ENCODE measurements at places on chromosomes 7 and 10.

DNA sequence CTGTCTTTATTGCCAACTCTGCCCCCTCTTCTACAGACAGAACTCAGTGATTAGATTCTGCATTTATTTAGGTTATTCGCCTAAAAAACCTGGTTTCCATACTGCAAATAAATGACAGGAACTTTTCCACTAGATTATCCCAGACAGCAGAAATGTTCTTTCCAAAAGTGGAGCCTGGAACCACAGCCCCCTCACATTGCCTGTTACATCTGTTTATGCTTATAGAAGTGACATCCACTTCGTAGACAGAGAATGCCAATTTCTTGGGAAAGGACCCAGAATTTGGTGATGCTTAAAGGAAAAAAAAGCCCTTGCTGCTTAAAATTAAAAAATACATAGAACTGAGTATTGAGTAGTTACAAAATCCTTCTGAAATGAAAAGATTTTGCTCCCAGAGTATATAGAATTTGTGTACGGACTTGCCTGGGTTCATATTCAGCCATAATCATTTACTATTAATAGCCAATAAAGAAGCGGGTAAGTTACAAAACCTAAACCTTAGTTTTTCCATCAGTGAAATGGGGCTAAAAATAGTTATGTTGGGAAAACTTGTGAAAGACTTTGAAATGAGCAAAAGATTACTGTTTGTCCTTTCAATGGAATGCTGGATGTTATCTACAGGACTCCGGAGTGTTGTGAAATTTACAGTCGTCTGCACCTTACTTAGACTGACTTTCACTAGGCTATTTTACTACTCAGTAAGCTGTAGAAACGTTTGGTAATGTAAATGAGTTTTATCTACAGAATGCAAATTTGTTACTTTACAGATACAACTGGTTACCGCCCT, 1.1 kb upstream of the PPP1R9A start:
- no peak for DNase-seq

DNA sequence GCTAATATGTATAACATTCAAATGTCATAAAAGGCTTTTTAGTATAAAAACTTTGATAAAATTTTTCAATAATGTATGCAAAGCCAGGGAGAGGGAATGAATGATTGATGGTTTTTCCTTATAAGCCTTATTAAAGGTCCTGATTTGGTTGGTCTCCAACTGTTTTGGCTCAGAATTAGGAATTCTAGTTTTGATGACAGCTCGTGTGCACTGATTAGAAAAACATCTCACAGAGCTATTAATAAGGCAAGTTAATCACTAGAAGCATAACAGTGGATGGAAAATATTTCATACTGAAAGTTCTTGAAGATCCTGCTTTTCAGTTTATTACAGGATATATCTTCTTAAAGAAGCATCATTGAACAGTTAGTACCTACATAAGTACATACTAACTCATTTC, 114.9 kb upstream of the NOBOX start:
- no peak for DNase-seq

- no peak for DNase-seq
Observed at GRCh38 chr7:64626083-64626469, 39.9 kb upstream of the ZNF107 start.

DNA sequence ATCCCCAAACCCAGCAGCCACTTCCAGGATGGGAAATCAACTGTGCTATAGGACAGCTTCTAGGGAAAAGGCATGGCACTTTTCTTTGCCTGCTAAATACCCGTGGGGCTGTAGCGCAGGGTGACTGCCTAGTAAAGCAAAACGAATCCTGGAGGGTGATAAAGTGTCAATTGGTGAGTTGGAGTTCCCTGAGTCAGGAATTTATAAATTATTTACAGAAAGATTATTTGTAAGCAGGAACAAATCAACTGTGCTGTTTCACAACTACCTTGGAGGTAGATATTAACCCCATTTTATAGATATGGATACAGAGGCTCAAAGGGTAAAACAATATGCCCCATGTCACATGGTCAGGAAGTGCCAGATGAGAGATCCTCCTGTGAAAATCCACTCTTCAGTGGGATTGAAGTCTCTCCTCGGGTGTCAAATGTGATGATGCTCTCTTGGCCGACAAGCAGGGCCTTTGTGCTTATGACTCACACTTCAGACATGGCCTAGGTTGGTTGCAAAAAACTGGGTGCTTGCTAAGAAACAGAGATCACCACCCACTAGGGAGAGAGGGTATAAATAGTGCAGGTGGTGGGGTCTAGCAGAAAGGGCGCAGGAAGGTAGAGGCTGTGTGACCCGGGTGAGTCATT, 383.2 kb upstream of the ZMIZ1 start:
- no peak for DNase-seq

GRCh38 chr10:19014034-19014433, 34.6 kb upstream of the MALRD1 start:
- DNase-seq: no peak

- DNase-seq: no peak
Observed at GRCh38 chr10:4533621-4534020, 292.4 kb upstream of the AKR1E2 start.

- no peak for DNase-seq
Observed at GRCh38 chr7:50940621-50941020, 157.9 kb upstream of the GRB10 start.

GRCh38 chr7:142788303-142789289, 17.8 kb downstream of the PRSS2 start:
- DNase-seq: no peak

DNA sequence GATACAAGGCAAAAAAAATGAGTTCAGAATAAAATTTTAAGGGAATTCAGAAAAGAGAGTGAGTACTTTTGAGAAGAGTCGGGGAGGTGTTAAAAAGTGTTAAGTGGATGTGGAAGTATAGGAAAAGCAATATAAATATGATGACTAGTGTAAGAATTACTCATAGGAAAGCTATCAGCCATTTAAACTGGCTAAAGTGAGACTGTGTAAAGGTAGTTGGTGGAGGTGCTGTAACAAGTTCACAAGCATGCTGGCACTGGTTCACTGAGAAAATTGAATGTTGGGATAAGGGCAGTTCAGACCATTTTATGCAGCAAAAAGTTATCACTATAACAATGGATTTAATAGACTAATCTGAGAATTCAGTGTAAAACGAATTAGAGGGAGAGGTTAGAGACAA, 179.0 kb upstream of the DKK1 start:
- no peak for DNase-seq

DNA sequence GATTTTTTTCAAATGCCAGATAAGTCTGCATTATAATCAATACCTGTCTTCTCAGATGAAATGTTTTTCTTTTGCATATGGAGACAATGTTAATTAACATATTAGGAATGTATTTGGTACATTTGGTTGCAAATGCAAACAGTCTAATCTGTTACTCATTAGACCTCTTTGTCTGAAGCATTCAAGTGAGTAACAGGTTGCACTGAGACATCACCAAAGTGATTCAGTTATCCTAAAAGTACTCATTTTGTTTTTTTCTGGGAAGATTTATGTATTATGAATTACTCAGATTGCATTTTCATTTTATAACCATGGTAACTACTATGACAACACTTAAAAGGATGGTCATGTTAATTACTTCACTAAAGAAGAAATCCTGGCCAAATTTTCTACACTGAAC, 513.6 kb downstream of the HTR7 start:
- DNase-seq: no peak

GRCh38 chr7:112743811-112744210, 46.4 kb downstream of the TMEM168 start:
- DNase-seq: no peak

GRCh38 chr7:24970676-24971075, 9.3 kb downstream of the OSBPL3 start:
- no peak for DNase-seq

- DNase-seq: peak; percentile 44
Observed at GRCh38 chr10:113563306-113564088, 10.6 kb downstream of the HABP2 start.

- no peak for DNase-seq
Observed at GRCh38 chr10:819326-819725, 112.2 kb downstream of the LARP4B start.

DNA sequence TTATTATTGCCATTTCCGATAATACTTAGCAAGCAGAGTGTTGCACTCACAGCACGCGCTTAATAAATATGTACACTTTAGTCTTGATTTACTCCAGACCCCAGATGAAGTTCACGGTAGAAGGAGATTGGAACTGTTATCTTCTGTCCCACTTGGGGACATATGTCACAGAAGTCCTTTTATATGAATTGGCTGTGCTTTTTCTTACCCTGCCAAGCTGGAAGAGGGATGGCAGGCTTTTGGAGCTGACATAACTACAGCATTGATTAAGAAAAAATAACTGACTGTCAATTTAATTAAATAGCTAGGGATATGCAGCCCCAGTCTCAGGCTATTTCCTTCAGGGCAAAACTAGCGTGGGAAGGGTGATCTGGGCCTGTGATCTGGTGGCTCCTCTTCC, 182.2 kb downstream of the SH2D4B start:
- no peak for DNase-seq

DNA sequence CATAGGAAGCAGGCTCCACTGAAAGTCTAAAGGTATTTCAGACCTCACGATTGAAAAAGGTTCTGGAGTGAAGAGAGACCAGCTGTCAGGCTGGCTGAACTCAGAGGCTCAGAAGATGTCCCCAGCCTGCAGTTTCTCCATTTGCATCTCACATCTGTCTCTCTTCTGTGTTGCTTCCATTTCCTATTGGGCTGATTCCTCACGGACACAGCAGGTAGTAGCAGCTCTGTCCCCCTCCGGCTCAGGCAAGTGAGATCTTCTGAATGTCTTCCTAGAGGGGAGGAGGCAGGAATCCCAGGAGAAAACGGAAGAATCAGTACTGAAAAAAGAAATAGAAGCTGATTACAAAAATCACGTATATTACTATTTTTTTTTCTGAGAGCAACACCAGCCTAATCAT, 274.1 kb upstream of the COBL start:
- no peak for DNase-seq

GRCh38 chr10:14200698-14201544, 129.8 kb downstream of the FRMD4A start:
- no peak for DNase-seq

DNA sequence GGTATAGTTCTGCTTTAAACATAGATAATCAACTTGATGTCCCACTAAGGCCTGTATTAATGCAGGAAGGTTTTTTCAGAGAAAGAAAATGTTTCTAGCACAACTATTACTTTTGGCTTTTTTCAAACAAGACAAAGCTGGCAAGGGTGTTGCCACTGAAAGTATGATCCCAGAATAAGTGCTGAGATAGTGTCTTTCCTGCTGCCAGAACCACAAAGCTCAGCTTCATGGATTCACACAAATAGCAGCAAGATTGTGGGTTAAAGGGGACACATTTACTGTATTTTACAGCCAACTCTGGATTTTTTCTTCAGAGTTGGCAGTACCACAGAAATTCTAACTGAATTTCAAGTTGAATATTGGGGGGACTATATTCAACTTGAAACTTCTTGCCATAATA, 4.3 kb downstream of the NCOA4 start:
- DNase-seq: no peak

DNA sequence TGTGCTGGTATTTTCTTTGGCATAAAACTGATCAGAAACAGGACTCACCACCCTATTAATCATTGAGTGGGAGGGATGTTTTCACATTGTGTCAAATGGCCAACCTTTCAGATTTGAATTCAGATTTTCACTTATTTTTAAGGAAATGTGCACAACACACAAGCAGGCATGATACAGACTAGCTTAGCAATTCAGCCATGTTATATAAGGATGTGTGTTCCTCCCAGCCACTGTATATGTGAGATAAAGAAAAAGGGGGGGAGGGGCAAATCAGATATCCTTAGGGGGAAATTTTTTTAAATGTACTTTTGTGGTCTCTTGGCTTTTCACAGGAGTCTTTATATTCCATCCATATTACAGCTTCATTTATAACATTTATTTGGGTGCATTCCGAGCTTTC, 3.1 kb downstream of the GAD2 start:
- no peak for DNase-seq

GRCh38 chr7:108132551-108133265, 2.5 kb upstream of the LAMB4 start:
- no peak for DNase-seq

- DNase-seq: no peak
Observed at GRCh38 chr7:18471476-18472160, 23.9 kb upstream of the HDAC9 start.

- no peak for DNase-seq
Observed at GRCh38 chr7:92044940-92045339, 89.3 kb downstream of the CYP51A1 start.

GRCh38 chr7:20260223-20260622, 43.0 kb upstream of the MACC1 start:
- no peak for DNase-seq

DNA sequence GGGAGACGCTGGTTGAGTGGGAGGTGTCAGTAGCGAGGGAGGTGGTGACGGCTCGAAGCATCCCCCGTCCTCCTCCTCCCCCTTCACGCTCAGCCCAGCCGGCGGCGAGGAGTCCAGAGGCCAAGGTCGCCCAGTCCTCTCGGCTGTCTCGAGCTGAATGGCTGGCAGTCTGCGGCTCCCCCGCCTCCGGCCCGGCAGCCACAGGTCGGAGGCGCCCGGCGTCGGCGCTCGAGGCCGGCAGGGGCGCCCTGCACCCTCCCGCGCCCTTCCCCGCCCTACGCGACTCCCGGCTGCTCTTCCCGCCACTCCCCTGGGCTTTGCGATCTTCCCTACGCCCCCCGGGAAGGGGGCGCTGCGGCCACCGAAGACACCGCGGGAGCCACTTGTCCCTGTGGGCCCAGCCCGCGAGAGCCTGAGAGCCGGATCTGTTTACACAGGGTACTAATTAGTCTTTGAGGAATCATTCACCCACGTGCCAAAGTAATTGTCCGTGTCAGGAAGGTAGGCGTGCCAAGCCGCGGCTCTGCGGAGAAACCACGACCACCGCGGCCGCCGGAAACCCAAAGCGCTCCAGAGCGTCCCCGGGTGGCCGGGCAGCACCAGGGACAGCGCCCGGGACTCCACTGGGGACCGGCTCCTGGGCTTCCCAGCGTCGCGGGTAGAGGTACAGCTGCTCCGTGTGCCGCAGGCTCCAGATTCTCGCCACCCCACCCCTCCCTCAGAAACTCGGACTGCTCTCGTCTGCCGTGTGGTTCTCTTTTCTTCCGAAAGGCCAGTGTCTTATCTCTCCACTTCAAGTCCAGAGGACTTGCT, at the start of gene NXPH1:
NXPH1 (plus strand) TSS at position 133 of the 813 bp plus-strand sequence.
- no peak for DNase-seq

DNA sequence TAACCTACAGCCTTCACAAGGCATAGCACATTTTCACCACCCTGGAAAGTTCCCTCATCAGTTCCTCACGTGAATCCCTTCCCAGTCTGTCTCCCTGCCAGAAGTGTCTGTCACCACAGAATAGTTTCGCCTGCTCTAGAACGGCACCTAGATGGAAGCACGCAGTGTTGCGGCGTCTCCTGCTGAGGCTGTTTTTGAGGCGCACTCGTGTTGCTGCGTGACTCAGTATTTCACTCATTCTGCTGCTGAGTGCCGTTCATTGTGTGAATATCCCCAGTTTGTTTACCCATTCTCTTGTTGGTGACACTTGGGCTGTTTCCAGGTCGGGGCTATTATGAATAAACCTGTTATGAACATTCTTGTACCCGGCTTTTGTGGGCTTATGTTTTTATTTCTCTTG, 12.8 kb downstream of the NOS3 start:
- no peak for DNase-seq

- DNase-seq: no peak
Observed at GRCh38 chr7:141313896-141314295, 237.3 kb upstream of the AGK start.
